ENCODE measurements at places on chromosomes 3 and 15. TPM values are rescaled to one million over a fixed set of nuclear protein-coding genes. Genes with fewer than 3 reads are reported as not detected.

Gene CNTN6
- not detected for total RNA-seq

DNA sequence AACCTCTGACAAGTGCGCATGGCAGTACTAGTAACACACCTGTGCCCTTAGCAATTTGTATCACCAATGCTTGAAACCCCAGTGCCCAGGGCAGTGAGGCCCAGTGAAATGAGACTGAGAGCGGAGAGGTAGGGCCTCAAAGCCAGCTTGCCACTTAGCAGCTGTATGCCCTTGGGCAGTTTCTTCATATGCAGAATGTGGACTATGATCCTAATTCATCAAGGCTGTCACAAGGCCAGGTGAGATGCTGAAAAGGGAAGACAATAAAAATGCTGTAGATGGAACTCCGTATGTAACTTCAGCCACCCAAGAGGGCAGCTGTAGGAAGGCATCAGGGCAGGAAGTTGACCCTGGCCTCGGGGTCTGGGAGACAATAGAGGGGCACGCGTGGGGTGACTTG lies 74.4 kb downstream of the KY start:
- H3K4me3 ChIP-seq: no peak overlapping the region
- H3K4me1 ChIP-seq: no peaks in the 10 kb centered on the region

DNA sequence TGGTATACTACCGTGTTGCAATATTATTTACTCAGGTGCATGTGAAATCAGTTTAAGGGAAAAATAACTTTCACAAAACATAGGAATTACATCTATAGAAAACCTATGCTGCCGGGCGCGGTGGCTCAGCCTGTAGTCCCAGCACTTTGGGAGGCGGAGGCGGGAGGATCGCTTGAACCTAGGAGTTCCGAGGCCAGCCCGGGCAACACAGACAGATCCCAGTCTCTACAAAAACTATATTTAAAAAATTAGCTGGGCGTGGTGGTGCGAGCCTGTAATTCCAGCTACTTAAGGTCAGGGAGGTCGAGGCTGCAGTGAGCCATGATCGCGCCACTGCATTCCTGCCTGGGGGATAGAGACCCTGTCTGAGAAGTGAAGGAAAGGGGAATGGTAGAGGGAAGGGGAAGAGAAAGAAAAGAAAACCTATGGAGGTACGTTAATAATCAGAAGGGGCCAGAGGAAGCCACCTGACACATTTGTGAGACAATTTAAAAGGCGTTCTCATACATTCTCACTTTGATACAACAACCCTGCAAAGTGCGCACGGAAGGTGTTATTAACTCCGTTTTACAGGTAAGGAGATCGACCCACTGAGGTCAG lies 456 bp upstream of the TMEM62 start:
- H3K27ac ChIP-seq: no peak overlapping the region
- H3K4me3 ChIP-seq: peak overlapping the region; percentile 86
- no peaks in the 10 kb centered on the region for H3K4me1 ChIP-seq
- no peak for DNase-seq
- H3K27me3 ChIP-seq: peaks cover 7% of the 10 kb centered on the region

DNA sequence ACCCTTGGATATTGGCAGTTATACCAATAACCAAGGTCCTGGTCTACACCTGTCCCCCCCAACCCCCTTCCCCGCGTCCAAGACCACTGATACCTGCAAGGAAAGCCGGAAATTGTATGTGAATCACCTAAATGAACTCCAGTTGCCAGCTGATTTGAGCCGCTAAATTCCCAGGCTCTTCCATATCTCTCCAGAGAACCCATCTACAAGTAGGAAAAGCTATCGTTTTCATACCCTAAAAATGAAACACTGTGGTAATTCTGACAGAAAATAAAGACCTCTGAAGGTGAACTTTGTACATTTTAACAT lies 114.2 kb upstream of the ICE2 start:
- H3K4me1 ChIP-seq: peaks cover 3% of the 10 kb centered on the region
- H3K27ac ChIP-seq: no peak overlapping the region
- H3K36me3 ChIP-seq: no peaks in the 10 kb centered on the region
- H3K27me3 ChIP-seq: peaks cover 6% of the 10 kb centered on the region
- DNase-seq: no peak
- H3K4me3 ChIP-seq: peak overlapping the region; percentile 81

DNA sequence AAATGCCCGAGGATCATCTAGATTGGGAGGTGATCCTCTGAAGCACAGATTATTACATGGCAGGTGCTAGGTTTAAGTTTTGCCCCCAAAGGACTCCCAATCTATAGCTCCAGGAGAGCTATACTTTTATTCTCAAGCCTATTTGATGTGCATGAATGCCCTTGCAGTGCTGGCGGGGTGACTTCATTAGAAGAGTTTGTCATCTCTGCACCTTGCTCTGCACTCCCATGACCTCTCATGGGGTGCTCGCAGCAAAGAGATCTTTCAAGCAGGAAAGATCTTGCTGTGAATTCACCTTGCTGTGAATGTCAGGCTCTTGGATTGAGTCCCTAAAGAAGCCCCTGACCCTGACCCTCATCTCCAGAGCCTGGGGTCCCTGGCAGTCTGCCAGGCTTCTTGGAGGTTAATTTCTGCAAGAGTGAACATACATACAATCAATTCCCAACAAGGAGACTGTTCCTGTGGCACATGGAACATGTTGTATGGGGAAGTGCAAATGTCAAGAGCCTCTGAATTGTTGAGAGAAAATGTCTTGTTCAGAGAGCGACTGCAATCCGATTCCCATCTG lies 45.9 kb downstream of the FAM43A start:
- no peak for DNase-seq
- H3K27ac ChIP-seq: no peak overlapping the region
- no peaks in the 10 kb centered on the region for H3K27me3 ChIP-seq
- no peak overlapping the region for H3K4me3 ChIP-seq
- peaks cover 2% of the 10 kb centered on the region for H3K36me3 ChIP-seq
- H3K4me1 ChIP-seq: no peaks in the 10 kb centered on the region

DNA sequence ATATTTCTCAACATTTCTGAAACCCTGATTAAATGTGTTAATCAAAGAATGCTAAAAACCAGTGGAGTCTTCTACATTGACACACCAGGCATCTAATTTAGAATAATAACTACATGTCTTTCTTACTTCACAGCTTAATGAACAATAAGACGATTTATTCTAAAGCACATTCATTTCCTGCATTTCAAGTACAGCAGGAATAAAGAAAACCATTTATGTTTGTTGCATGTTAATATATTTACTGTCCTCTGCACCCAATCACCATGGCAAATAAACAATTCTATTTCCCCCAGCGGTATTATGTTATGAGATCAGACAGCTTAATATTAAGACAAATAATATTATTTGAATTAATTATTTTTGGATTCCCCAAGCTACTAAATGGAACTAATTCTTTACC lies 1336.3 kb upstream of the CADM2 start:
- H3K36me3 ChIP-seq: no peaks in the 10 kb centered on the region
- H3K4me3 ChIP-seq: no peak overlapping the region
- no peaks in the 10 kb centered on the region for H3K27me3 ChIP-seq
- H3K27ac ChIP-seq: no peak overlapping the region

Gene IMP3
- total RNA-seq: 106 TPM

Gene FOXB1
- total RNA-seq: 3.7 TPM

DNA sequence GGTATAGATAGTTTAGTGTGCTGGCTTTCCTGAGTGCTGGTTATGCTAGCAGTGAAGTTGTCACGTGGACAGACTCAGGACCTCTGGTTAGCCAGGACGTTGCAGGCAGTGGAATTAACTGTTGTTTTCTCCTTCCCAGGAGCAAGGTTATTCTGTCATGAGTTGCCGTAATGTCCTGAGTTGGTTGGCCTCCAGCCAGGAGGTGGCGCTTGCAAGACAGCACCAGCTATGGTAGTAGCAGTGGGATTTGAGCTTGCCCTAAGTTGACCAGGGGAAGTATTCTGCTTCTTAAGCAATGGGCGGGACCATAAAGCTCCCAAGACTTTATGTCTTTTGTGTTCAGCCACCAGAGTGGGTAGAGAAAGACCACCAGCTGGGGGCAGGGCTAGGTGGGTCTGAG lies 240.7 kb upstream of the DNAJC19 start:
- DNase-seq: peak; percentile 50
- no peaks in the 10 kb centered on the region for H3K36me3 ChIP-seq
- H3K27me3 ChIP-seq: no peaks in the 10 kb centered on the region
- H3K4me1 ChIP-seq: no peaks in the 10 kb centered on the region
- H3K27ac ChIP-seq: no peak overlapping the region
- no peak overlapping the region for H3K4me3 ChIP-seq

DNA sequence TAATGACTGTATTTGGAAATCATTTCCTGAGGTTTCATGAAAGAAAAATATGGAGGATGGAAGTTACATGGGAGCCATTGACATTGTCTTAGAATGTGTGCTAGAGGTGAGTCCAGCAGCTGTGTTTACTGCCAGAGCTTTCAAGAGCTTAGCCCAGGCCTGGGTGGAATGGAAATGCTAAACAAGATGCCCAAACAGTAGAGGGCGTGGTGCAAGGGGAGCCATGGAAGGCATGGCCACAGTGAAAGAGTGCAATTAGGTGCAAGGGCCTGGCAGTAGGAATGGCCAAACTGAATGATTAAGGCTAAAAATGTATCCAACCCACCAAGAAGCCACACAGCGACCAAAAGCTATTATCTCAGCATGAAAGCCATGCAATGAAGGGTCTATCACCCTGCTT lies 257.7 kb upstream of the NR2F2 start:
- H3K27ac ChIP-seq: no peak overlapping the region
- no peak for DNase-seq
- H3K4me1 ChIP-seq: no peaks in the 10 kb centered on the region

DNA sequence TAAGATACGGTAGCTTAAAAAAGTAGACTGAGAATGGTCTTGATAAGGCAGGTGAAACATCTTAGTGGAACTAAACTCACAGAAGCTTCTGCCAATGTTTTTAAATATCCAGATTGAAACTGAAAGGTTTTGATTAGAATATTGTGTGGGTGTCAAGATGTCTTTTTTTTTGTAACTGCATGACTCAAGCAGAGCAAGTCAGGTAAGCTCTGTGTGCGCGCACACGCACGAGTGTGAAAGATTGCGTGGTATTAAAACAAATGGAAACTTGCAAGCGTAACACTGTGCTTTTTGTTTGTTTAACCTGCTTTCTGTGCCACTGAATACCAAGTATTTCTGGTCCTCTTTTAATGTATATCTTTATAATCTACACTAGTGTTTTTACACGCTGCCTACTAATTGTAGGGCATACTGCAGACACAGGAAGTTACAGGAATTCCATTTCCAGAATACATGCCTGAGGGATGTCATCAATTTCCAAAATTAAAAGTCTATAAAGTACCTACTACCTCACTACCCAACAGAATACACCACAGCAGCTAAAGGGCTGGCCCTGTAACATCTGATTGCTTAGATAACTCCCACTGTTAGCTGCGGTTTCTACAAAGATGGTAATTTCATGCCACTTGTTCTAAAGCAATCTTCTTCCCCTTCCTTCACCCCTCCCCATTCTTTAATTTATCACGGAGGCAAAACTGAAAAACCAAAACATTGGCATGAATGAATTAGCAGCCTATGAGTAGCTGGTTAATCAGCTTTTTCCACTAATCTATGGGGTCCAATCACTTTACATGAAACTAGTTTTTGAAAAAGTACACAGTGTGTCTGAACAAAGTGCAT lies 472.8 kb downstream of the SHQ1 start:
- DNase-seq: no peak
- H3K27ac ChIP-seq: no peak overlapping the region
- no peaks in the 10 kb centered on the region for H3K27me3 ChIP-seq
- H3K36me3 ChIP-seq: peaks cover 12% of the 10 kb centered on the region
- H3K4me3 ChIP-seq: no peak overlapping the region

Gene CELSR3
- total RNA-seq: 23.5 TPM

DNA sequence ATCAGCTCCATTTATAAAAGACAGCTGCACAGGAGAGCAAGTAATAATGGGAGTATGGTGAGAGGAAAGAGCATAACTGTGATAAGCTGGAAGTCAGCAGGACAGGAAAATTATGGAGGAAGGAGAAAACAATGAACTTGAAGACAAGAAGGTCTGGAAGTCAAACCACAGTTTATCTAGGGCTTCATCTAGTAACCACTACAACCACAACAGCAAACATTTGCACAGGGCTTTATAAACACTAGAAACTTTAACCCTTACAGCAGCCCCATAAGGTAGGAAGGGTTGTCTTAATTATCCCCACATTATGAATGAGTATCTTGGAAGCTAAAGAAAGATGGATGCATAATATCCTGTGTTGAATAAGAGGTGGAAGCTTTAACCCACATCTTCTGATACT lies 820.8 kb downstream of the IGSF11 start:
- H3K4me1 ChIP-seq: no peaks in the 10 kb centered on the region
- no peaks in the 10 kb centered on the region for H3K36me3 ChIP-seq
- no peak overlapping the region for H3K27ac ChIP-seq
- H3K4me3 ChIP-seq: no peak overlapping the region
- H3K27me3 ChIP-seq: no peaks in the 10 kb centered on the region

Gene MUC20
- 0.33 TPM for total RNA-seq

- no peaks in the 10 kb centered on the region for H3K4me1 ChIP-seq
- H3K27ac ChIP-seq: no peak overlapping the region
- no peak overlapping the region for H3K4me3 ChIP-seq
- no peak for DNase-seq
Measured at GRCh38 chr15:77901921-77902750, 175.4 kb downstream of the TBC1D2B start.

GRCh38 chr15:67097424-67097823 lies 32.0 kb downstream of the SMAD3 start:
- H3K27ac ChIP-seq: no peak overlapping the region
- DNase-seq: no peak
- no peaks in the 10 kb centered on the region for H3K27me3 ChIP-seq
- no peaks in the 10 kb centered on the region for H3K36me3 ChIP-seq
- H3K4me1 ChIP-seq: peaks cover under 1% of the 10 kb centered on the region

- no peaks in the 10 kb centered on the region for H3K4me1 ChIP-seq
- H3K36me3 ChIP-seq: peaks cover 6% of the 10 kb centered on the region
- no peak overlapping the region for H3K27ac ChIP-seq
Measured at GRCh38 chr3:141828487-141828886, 48.0 kb upstream of the ATP1B3 start.

DNA sequence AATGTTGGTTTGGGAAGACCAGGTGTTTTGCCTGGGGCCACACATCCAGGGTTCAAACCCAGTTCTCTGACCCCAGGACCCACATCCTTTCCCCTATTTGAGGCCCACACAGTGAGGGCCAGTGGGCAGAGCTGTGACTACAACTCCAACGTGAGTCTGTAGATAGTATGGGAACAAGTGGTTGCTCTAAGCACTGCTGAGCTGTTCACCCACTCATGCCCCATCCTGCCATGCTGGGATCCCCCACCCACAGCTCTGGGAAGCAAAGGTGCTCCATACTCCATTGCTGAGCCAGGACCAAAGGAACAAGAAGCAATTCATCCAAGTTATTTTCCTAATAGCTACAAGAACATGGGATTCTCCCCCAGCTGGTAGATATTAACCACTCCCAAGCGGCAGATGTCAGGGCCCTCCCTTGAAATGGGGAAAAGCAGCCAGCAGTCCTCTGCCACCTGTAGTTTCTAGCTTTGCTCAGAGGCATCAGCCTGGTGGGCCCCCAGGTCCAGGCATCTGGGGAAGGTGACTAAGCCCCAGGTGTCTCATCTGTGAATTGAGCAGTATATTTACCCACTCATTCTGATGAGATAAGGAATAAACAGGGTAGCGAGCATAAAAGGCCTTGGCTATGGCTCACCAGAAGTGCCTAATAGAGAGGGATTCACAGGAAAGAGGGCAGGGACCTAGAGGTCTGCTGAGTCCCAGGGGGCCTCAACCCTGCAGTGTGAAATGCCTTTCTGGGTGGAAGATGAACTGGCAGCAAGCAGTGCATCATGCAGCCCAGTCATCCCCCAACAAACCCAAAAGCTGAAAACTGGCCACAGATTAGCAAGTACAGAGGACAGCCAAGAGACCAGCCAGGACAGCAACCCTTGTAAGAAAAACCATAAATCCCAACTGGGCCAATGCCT lies 33.4 kb downstream of the POC1A start:
- H3K4me1 ChIP-seq: no peaks in the 10 kb centered on the region
- H3K27me3 ChIP-seq: no peaks in the 10 kb centered on the region
- no peak for DNase-seq
- peaks cover 68% of the 10 kb centered on the region for H3K36me3 ChIP-seq
